ENCODE measurements at places on chromosomes 3 and 15.
A peak's percentile ranks its signal among the peaks of the same experiment; 100 is the strongest.

GRCh38 chr3:32685543-32686185 is 676 bp downstream of the CNOT10 start:
- DNase-seq = no peak

DNA sequence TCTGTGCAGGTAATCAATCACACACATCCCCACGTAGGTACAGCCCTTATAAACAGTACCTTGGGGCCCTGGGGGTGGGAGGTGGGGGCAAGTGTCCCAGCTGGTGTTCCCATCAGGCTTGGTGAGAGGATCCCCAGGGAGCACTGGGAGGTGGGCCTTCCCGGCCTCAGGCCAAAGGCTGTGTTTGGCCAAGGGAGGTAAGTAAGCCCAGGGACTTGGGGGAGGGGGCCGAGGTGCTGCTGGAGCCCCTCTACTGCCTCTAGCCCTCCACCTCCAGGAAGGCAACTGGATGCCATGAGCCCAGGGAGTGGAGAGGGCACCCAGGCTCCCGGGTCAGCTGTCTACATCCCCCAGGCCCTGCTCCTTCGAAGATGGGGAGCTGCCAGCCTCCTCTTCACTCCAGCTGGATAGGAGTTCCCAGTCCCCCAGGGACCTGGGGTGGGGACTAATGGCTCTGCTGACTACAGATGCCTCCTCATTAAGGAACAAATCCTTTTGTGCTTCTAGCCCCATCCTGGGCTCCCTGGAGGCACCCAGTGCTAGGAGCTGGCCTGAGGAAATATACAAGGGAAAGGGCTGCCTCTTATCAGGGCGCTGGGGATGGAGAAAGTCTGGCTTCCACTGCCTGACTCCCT is 33.1 kb downstream of the RNU5B-1 start:
- no peak for DNase-seq

DNA sequence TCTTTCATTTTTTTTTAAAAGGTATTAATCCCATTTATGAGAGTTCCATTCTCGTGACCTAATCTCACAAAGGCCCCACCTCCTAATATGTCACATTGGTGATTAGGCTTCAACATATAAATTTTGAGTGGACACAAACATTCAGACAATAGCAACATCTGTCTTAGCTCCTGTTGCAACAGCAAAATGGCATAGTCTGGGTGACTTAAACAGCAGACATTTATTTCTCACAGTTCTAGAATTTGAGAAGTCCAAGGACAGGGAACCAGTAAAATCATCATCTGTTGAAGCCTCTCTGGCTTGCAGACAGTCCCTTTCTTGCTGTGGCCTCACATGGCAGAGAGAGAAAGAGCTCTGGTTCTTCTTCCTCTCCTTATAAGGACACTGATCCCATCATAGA is 3.2 kb upstream of the PLSCR2 start:
- DNase-seq = no peak

DNA sequence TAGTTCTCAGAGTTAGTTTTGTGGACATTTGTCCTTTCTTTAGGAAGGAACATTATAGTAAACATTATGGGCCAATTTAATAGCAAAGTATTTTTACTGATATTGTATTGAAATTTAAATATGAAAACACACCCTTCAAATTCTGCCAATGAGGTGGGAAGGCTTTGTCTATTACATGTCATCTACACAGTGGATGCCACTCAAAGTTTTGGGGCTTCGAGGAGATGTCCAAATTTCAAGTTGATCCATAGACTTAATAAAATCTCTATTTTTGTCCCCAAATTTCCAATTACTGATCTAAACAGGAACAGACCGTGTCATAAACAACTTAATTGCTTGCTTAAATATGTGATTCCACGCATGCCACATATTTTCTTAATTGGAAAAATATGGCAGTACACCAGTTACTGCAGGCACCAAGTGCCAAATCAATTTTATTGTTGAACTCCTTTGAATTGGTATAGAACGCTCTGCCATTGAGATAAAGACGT is 1.7 kb downstream of the SHOX2 start:
- no peak for DNase-seq

- DNase-seq = peak; percentile 20
Measured at GRCh38 chr15:75346796-75347221, at the start of gene NEIL1. Gene NEIL1 (plus strand): TSS chr15:75347039. CDS start chr15:75348906, 1,867 bp downstream.

DNA sequence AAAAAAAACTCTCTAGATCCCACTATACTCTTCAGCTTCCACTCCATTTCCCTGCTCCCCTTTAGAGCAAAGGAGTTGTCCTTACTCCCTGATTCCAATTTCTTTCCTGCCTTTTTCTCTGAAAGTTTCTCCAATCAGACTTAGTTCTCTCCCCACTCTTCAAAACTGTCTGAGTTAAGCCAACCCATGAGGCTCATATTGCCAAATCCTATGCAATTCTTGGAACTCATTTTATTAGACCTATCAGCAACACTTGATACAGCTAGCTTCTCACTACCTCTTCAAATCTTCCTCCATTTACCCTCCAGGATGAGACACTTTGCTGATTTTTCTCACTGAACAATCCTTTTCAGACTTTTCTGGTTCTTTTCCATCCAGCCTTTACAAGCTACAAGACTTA is 233.1 kb downstream of the THRB start:
- no peak for DNase-seq

DNA sequence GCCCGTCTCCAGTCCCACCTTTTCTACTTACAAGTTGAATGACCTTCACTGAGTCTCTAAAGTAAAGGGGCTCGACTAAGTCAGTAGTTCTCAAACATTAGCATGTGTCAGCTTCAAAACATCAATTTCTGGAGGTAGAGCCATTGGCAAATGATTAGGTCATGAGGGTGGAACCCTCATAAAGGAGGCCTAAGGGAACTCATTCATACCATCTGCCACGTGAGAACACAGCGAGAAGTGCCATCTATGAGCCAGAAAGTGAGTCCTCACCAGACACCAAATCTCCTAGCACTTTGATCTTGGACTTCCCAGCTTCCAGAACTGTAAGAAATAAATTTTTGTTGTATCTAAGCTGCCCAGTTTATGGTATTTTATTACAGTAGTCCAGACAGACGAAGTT is 129.8 kb downstream of the MEX3B start:
- DNase-seq = no peak

GRCh38 chr15:96333131-96334016 is 2.9 kb downstream of the NR2F2 start:
- DNase-seq = no peak

DNA sequence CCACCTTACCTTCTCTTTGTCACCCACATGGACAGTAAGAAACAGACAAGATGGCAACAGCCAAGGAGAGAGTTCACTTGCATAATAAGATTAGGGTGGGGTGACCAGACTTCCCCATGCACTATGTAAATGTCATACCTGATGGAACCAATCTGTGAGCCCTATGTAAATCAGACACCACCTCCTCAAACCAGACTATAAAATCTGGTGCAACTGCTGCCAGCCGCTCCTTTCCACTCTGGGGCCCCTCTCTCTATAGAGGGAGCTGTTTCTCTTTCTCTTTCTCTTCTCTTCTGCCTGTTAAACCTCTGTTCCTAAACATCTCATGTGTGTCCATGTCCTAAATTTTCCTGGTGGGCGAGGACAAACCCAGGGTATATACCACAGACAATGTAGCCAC is 405.5 kb upstream of the CNTN4 start:
- no peak for DNase-seq

Data from SHP77 treated with DMSO at 0.1 percent for 48 hours (cell line).